ENCODE measurements at places on chromosomes 1 and 21.

GRCh38 chr21:37008724-37009123 is 2.2 kb downstream of the RIPPLY3 start:
- DNase-seq, result no peak

DNA sequence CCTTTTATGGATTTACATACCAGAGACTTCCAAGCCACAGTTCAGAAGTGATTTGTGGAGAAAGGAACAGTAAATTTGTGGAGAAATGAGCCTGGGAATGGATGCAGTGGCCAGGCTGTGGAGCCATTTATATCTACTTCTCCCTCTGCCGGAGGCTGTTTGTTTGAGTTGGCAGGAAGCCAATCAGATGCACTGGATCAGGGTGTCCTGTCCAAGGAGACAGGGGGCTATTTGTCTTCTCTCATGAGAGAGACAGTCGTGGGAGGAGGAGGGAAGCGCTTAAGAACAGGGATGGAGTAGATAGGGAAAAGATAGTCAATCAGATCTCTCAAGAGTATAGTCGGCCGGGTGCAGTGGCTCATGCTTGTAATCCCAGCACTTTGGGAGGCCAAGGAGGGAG is 2.8 kb upstream of the HAPLN2 start:
- no peak for DNase-seq

GRCh38 chr1:6224718-6225117 is 11.0 kb downstream of the ICMT start:
- no peak for DNase-seq

- DNase-seq, result no peak
Observed at GRCh38 chr1:37846647-37847339, 12.6 kb downstream of the MTF1 start.

DNA sequence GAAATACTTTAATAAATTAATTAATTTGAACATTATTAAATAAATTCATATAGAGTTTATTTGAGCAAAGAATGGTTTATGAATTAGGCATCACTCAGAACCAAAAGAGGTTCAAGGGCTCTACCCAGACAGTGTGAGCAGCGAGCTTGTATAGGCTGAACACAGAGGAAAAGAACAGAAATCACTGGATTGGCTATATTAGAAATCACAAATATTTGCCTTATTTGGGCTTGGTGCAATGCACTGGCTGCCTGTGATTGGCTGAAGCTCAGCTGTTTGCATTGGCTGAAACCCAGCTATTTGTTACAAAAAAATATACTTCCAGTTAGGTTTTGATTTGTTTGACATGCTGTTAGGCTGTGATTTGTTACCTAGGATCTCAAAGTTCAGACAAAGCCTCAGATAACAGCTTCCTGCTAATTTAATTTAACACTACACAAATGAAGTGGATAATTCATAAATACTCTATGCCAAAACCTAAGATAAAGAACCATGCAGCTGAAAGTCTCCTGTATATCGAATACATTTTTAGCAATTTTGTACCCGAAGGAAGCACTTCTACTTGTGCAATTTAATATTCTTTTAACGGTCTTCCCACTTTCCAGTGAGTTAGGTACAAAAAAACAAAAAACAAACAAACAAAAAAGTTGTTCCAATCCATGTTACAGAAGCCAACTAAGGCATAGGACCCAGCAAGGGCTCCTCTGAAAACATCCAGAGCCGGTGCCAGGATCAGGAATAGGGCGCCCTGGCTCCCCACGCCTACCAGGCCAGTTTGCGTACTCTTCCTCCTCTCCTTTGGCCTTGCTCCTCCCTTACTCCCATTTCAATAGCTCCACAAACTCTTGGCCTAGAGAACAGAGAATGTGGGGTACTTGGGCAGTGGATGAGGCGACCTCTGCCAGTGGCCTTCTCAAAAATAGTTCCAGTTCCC is 179.1 kb downstream of the DUSP10 start:
- DNase-seq, result no peak

DNA sequence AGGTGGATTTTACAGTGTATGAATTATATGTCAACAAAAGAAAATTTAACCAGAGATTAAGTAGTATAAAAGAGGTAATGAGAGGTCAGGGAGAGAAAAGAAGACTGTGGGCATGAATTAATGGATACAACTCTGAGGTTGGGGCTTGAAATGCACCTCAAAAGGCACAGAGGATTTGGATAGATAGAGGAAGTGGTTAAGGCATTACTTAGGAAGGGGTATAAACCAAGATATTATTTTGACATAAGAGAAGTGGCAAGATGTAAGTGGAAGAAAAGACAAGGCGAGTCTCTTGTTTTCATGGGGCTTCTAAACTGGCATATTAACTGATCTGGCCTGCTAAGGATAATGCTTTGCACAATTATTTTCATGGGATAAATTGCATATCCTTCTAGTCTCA is 34.1 kb downstream of the RAP1A start:
- no peak for DNase-seq

GRCh38 chr1:100479620-100480338 is 58.2 kb upstream of the GPR88 start:
- no peak for DNase-seq

GRCh38 chr1:31249854-31250253 is 10.2 kb upstream of the NKAIN1 start:
- no peak for DNase-seq

DNA sequence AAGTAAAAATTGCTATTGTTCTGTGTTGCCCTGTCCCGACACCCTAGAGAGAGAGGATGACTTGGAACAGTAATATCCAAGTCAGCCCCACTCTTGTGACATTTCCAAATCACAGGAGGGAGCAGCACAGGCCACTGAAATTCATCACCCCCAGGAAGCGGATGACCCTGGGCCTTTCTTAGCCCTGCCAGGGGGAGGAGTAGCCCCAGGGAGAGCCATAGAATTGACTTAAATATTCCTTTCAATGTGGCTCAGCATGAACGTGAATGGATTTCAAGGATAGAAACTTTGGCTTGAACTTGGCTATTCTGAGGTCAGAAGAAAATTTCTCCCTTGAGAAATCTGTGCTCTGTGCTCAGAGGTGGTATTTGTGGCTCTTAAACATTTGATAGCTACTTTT is 80.6 kb downstream of the CENPF start:
- DNase-seq, result no peak

- DNase-seq, result no peak
Observed at GRCh38 chr1:157168015-157168414, 29.8 kb upstream of the ETV3 start.

DNA sequence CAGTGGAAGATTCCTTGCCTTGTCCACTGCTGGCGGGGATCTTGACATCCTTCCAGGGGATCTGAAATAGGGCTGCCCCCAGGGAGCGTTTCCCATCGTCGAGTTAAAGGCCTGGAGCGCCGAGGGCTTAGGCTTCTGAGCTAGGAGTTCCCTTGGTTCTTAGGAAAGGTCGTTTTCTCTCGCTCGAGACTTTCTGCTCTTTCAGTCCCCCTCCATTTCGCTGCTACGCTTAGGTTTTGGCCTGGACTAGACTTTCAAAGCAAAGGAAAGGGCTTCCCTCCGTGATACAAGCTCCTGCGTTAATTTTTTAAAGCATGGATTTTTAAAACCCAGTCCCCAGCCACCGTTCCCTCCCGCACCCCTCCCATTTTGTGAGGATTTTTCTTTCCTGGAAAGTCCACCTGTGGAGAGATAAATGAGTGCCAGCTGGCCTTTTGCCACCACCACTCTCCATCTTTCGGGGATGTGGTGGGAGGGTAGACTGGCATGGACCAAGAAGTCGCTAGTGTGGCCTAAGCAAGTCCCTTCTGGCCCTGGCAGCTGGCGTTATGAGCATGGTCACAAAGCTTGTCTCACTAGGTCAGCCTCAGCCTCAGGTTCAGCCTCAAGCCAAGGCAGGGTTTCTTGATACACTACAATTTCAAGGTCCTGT is 9.2 kb downstream of the NR5A2 start:
- DNase-seq, result no peak

DNA sequence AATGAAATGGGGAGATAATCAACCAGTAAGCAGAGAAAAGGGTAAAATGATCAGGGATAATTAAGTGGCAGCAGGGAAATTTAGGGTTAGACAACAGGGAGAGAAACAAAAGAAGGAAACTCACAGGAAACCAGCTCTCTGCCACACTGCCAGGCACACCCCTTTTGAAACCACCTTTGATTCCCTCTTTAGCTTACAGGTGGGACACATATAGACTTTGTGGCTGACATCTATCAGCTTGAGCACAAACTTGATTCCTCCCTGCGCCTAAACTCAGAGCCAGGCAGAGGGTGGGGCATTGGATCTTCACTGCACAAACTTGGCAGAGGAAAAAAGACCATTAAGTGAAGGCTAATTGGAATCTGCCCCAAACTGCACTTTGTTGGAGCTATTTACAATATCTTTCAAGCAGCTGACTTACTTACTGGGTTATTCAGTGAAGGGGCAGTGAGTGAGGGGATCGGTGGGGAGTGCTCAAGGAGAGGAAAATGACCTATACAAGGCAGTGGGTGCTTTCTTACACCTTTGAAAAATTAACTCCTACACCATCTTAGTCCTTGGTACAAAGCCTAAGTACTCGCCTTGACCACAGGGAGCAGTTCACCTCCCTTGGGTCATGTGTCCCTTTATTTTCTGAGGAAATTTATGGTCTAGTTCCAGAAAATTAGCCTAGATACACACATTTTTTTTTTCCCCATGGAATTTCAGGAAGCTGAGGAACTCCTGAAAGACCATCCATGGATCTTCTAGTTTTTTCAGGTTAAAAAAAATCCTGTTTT is 60.2 kb downstream of the PBX1 start:
- DNase-seq, result no peak

DNA sequence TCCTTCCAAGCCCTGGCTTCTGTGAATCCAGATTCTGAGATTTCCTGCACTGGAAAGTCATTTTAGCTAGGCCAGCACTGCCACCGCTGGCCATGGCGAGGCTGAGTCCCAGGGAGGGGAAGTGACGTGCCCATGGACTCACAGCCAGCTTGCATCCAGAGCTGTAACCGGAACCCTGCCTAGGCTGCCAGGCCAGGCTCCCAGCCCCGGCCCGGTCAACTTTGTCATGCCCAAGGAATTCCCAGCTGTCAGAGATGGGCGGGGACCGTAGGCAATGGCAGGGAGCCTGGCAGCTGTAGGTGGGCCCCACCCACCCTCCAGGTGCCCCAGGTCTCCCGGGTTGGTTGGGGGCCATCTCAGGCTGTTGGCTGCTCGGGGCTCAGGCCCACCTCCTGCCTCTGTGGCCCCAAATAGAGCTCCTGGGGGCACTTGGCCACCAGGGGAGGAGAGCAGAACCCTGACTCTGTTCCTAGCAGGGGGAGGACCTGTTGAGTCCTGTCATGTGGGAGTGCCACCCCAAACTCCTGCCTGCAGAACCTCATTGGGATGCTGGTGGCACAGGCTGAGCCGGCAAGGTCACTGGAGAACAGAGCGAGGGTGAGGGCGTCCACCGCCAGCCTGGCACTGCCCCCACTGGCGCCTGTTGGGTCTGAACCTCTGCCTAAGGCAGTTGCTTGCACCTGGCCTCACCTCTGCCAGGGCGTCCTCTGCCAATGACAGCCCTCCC is 57.8 kb downstream of the FOXO6 start:
- no peak for DNase-seq

DNA sequence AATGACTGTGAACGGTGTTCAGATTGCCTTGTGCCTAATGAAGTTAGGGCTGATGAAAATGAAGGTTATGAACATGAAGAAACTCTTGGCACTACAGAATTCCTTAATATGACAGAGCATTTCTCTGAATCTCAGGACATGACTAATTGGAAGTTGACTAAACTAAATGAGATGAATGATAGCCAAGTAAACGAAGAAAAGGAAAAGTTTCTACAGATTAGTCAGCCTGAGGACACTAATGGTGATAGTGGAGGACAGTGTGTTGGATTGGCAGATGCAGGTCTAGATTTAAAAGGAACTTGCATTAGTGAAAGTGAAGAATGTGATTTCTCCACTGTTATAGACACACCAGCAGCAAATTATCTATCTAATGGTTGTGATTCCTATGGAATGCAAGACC is 96.6 kb downstream of the ZFYVE9 start:
- DNase-seq, result no peak

DNA sequence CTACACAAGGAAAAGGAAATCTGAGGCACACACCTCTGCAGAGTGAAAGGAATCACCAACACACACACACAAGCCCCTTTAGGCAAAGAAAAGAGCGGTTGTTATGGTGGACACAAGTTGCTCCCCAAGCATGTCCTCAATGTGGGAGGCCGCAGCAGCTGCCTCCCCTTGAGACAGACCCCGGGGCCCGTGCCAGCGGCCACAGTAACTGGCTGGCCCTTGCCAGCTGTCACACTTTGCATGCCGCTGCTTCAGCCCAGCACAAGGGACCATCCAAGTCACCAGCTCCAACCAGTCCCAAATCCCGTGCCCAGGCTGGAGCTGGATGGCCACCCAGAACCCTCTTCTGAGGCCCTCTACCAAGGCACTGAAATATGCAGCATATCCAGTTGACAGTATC is 2.9 kb upstream of the OLIG1 start:
- DNase-seq, result no peak

DNA sequence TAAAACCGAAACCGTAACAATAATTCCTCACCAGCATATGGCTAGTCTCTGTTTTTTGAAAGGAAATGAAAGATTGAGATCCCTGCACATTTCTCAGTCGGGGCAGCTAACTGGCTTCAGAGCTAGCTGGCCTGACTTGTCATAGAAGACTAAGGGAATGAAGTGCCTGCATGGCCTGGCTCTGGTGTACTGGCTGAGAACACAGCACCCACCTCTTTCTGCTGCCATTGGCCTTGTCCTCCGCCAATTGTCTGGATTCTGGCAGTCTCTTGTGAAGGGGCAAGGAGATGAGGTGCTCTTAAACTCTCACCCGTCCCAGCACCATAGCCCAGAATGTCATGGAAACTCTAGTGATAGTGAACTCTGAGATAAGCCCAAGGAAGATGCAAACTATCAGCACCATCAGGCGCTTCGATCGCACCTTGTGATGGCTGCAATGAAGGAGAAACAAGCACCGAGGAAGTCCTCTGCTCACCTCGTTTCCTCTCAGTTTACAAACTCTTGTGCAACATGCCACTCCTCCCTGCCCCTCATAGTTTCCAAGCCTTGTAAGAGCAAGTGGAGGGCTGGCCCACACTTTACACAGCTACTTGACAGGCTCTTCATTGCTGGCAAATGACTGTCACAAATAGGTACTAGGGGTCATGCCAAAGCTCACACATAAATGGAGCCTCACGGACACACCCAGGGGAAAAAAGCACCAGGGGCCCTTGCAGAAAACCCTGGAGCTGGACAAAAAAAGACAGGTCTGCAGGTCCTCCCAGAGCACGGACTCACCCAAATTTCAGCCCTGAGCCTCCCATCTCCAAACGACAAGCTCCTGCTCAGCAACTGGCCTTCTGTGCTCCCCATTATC is 16.4 kb downstream of the INPP5B start:
- peak; percentile 51 for DNase-seq

DNA sequence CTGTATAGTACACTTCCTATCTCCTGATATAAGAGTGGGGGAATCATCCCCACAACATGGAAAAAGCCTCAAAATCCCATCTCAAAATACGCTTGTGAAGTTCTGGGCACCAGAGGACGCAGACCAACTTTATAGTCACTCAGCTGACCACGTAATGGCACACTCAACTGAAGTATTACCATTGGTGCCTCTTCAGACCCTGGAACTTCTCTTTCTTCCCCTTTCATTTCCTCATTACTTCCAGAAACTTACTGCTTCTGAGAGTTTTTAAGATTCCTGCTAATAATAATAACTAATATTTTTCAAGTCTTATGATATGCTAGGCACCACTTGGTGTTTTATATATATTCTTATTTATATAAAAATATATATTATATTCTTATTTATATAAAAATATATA is 202.6 kb downstream of the PTPRC start:
- DNase-seq, result no peak

Measured in activated CD4-positive, alpha-beta T cell treated with anti-CD3 and anti-CD28 coated beads, Interleukin-2, amount 50 U/mL, for 4 hours (primary cell).